ENCODE measurements at places on chromosomes 4 and X. TPM values are rescaled to one million over a fixed set of nuclear protein-coding genes. Genes with fewer than 3 reads are reported as not detected.
A peak's percentile ranks its signal among the peaks of the same experiment; 100 is the strongest.

- no peak for DNase-seq
Observed at GRCh38 chr4:184621518-184621917, 27.7 kb downstream of the CASP3 start.

DNA sequence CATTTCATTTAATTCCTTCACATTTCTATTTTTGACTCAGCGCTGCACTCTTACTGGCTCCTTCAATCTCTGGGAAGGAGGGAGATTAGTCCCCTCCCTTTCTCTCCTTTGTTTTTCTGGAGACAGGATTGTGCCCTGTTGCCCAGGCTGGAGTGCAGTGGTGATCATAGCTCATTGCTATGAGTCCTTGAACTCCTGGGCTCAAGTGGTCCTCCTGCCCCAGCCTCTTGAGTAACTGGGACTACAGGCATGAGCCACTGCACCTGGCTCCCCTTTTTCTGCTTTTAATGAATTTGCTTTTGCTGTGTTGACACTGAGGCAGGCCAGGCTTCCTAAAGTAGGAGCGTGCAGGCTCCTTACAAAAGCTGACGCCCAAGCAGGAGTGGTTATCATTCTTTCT lies 10.5 kb downstream of the TBC1D14 start:
- no peak for DNase-seq

DNA sequence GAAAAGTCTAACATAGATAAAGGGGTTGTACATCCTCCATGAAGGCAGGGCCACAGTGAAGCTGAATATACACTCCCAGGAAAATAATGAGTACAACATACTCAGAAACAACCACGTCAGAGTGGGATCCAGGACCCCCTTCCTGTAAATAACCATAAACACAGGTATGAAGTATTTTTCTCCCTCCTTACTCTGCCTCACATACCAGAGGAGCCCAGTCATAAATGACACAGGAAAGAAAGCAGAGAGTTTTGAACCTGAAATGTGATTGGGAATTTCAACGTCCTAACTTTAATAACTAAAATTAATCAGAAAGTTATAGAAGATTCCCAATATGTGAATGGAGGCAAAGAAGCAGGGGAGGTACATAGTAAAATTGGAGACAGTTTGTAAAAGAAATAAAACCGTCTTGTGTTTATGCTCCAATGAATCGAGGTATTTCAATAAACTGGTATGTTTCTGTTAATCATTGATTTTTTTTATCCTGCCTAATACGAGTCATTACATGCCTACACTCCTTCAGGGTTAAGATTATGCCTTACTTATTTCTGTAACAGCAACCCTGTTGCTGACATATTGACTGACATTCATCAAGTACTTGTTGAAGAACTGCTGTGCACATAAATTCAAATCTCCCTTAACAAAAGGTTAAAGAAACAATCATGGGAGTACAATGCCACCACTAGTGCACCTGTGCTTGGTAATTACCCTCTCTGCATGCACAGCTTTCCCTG lies 431.3 kb downstream of the KCNIP4 start:
- DNase-seq: no peak

- DNase-seq: no peak
Observed at GRCh38 chr4:179543771-179544170, 2101.5 kb upstream of the AGA start.

DNA sequence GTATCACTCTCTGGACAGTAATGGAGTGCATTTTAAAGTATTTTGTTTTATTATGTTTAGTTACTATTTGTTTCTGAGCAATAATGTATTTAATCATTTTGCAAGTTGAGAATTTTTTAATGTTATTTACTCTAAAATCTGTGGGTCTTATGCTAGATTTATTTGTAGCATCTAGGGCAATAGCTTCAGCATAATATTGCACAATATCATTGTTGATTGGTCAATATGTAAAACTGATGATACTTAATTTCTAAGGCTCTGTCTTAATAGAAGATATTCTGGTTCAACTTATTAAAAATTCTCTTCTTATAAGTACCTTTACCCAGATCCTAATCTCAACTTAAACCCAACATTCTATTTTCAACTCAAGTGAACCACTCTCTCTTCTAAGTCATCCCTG lies 11.5 kb downstream of the SFRP2 start:
- DNase-seq: no peak

- DNase-seq: peak; percentile 56
Observed at GRCh38 chr4:173013232-173013930, 155.2 kb upstream of the GALNT7 start.

- no peak for DNase-seq
Observed at GRCh38 chrX:107603429-107604159, 24.7 kb upstream of the PRPS1 start.

DNA sequence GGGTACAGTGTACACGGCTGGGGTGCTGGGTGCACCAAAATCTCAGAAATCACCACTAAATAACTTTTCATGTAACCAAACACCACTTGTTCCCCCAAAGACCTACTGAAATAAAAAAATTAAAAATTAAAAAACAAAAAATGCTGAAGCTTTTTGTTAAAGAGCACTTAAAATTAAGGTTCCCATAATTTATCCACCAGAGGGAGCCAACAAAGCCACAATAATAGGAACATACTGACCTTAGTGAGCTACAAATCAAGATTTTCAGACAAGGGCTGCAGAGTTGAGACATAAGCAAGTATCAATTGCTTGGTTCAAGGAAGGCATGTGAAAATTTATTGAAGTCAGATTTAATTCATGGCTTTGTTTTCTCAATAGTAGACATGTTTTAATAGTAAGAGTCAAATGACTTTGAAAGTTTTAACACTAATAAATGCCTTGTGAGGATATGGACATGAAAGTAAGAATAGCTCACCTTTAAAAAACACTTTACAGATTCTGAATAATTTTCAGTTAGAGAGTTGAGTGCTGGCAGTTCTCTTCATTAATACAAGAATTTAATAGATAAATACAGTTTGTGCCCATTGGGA lies 43.0 kb upstream of the SCOC start:
- DNase-seq: no peak

DNA sequence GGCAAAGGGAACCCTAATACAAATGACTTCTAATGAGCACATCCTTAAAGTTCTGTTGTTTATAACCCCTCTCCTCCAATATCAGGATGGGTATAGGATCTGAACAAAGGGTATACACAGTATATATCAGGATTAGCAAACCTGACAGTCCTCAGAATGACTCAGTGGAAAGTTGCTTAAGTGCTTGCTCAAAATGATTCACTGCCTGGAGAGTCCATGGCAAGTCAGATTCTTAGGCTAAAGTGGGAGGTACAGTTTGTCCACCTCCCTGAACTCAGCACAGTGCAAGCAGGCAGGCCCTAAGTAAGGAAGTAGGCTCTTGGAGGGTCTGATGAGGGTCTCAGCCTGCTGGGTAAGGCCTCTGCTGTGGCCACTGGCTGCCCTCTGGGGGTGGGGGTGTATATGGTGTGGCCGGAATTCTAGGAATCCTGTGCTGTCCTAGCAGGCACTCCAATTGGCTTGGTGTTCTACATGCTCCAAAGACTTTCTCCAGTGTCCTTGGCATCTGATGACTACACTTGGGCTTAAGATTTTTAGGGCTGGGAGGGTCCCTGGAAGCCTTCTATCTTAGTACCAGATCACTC lies 54.3 kb downstream of the CHRDL1 start:
- DNase-seq: no peak

- no peak for DNase-seq
Observed at GRCh38 chrX:134981910-134982309, 8.9 kb upstream of the SMIM10 start.

DNA sequence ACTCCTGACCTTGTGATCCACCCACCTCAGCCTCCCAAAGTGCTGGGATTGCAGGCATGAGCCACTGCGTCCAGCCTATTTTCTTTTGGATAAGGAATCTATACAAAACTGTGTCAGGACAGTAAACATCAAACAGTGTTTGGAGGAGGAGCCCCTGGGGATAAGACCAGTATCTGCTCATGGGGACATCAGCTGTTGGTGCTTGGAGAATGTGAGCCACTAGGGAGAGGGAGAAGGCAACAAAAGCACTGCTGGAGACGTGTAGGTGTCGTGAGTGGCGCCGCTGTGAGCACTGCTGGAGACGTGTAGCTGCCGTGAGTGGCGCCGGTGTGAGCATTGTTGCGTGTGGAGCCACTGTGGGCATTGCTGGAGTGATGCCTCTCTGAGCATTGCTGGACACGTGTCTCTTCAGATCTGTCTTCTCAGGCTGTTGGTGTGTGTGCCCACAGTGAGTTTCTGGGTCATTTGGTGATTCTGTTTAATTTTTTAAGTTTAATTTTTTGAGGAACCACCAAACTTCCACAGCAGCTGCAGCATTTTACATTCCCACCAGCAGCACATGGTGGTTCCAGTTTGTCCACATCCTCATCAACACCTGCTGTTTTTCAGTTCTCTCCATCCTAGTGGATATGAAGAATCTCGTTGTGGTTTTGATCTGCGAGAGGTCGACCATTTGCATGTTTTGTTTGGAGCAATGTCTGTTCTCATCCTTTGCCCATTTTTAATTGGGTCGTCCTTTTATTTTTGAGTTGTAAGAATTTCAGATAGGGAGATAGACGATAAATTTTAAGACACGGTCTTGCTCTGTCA lies 19.0 kb downstream of the DGKQ start:
- no peak for DNase-seq

DNA sequence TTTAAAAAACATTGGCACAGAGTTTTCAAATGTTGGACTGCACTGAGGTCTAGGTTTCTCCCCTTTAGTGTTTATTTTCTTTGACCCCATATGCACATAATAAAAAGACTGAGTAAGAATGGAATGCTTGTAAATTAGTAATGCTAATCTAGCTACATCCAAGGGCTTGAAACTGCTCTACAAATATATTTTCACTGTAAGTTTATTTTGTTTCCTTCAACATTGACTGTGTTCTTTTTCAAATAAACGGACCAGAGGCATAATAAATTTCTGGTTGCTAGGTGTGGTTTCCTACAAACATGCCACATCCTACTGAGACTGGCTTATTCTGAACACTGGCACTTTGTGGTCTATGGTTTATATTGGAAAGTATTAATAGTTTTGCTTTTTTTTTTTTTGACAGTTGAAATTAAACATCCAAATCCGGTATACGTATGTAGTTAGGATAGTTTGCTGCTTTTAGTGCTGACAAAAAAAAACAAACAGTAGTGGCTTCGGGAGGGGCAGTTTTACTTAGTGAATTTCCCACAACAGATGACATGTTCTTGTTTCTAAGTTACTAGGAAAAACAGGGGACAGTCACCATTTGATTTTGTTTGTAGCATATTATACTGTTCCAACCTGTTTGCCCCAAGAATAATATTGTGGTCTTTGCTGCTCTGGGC lies 13.2 kb downstream of the CA5B start:
- DNase-seq: no peak

DNA sequence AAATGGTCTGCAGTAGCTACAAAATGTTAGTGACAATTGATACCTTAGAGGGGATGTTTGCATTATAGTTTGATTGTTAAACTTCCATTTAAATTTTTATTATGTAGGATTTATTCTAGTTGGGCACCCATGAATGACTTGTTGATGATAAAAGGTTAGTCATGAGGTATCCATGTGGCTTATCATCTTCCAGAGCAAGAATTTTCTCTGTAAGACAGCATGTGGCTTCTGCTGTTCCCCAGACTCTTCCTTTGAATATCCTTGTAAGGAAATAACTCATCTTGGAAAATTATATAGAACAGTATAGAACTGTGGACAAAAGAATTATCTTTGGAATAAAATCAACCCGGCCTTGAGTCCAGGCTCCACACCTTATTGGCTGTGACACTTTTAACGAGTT lies 40.1 kb upstream of the KLHL8 start:
- no peak for DNase-seq

- no peak for DNase-seq
Observed at GRCh38 chr4:110138551-110138950, 59.9 kb downstream of the ELOVL6 start.

DNA sequence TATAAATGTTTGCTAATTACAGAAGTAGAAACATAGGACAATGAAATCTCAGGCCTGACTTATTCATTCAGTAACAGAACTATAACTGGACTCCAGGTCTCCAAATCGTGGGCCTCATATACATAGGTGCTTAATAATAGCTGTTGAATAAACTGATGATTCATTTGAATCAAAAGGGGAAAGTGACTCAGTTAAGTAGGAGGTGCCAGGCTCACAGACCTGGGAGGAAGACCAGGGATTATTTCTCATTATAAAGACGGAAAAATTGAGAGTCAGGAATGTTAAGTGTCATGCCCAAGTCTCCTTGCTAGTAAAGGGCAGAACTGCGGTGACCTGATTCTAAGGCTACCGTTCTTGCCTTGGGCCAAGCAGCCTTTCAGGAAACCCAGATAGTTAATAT lies 131.5 kb downstream of the HS3ST1 start:
- DNase-seq: no peak

DNA sequence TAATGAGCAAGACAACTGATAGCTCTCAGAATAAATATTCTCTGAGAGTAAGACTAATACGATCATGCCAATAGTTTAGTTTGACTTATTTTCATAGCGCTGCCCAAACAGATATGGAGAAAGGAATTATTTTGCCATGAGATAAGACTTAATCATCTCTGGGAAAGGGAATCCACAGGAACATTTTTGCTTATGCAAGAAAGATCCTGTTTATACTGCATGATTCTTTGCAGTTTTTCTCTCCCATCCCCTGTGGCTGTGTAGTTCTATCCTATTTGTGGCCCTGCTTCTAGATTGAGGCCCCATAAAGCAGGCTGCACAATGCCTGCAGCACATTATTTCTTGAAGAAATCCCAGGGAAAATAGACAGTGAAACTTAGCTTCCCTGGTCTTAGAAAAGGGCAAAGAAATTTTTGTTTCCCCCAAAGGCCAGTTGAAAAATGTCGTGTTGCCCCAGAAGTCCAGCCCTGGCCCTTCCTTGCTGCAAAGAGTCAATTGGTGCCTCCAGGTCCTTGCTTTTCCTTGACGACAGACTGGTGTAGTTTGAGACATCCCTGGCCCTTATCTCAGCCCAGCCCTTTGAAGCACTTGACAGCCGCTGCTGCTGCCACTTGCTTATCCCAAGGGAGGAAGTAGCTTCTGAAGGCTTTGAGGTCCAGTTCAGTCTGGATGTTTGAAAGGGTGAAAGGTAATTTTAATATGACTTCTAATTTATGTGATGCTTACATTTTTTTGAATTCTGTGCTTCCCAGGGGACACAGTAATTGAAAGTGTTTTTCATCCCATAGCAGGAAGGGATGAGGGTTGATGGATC lies 45.0 kb upstream of the SH3RF1 start:
- DNase-seq: no peak

DNA sequence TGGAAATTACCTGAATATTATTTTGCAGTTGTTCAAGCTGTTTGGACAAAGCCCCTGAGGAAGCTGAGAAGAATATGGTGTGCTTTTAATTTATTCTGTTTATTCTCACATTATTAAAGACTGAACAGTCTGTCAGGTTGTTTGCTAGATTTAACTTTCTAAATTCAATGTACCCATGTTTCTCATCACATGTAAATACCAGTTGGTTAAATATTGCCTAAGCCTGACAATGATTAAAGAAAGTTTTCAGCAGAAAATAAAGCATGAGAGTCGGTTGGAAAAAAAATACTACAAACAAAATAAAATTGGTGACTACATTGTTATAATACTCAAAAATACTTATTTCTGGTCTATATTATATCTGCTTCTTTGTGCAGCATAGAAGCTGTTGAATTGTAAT lies 1974.7 kb downstream of the ARAP2 start:
- no peak for DNase-seq

- DNase-seq: no peak
Observed at GRCh38 chrX:39519566-39520301, 578.0 kb downstream of the BCOR start.

The ARHGAP10 gene
- 48.7 TPM for total RNA-seq

The EREG gene
- 16.3 TPM for total RNA-seq

The RBM46 gene
- total RNA-seq: not detected

The TRAPPC11 gene
- 44.4 TPM for total RNA-seq

The COL4A6 gene
- 3.6 TPM for total RNA-seq

The SPANXB1 gene
- not detected for total RNA-seq

The SOX3 gene
- not detected for total RNA-seq

Data from omental fat pad (tissue), 4 donors.